ENCODE measurements at places on chromosomes 5 and 9. TPM values are rescaled to one million over a fixed set of nuclear protein-coding genes. Genes with fewer than 3 reads are reported as not detected.
A peak's percentile ranks its signal among the peaks of the same experiment; 100 is the strongest.

The SLC4A9 gene
- total RNA-seq, result not detected

GRCh38 chr5:32501071-32502002 is 56.8 kb upstream of the ZFR start:
- DNase-seq, result no peak
- no peak overlapping the region for H3K4me3 ChIP-seq
- H3K27me3 ChIP-seq, result 0 out of 2 replicates have a peak, but pooled peaks cover 1% of the 10 kb centered on the region
- peaks cover 63% of the 10 kb centered on the region for H3K4me1 ChIP-seq

The PLCXD3 gene
- total RNA-seq, result not detected

The IL13 gene
- not detected for total RNA-seq

The UGCG gene
- 9.7 TPM for total RNA-seq

The NR5A1 gene
- 38.8 TPM for total RNA-seq

The TAL2 gene
- total RNA-seq, result not detected

The IRX2 gene
- total RNA-seq, result not detected

The RNF183 gene
- total RNA-seq, result 0.13 TPM

- H3K36me3 ChIP-seq, result no peaks in the 10 kb centered on the region
- no peak for DNase-seq
Observed at GRCh38 chr9:98644011-98644410, 64.7 kb downstream of the GABBR2 start.

DNA sequence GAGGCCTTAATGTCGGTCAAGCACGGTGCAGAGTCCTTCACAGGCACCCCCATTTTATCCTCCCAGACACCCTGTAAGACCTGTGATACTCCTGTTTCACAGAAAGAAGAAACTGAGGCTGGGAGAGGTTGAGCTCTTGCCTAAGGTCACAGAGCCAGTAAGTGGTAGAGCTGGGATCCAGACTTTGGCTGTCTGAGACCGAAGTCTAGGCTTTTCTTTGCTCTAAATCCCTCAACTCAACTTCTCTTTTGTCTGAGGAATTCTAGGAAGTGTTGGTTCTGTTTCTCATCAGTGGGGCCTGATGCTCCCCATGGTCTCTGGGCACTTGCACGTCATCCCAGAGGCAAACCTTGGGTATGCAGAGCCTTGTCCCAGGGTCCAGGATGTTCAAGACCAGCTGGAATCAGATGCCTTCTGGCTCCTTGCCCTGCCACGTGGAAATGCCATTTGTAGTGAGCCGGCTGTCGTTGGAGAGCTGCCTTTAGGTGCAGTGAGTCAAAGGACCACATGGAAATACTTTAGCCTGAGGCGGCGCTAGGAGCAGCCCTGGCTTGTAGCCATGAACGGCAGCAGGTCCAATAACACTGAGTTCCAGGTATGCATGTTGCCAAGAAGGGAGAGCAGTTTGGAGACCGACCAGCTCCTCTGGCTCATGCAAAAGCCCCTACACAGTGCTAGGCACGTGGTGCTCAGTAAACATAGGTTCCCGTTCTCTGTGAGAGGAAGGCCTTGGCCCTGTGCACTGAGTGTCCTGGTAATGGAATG is 9.2 kb downstream of the DCANP1 start:
- peak; percentile 34 for DNase-seq
- peaks cover 3% of the 10 kb centered on the region for H3K27me3 ChIP-seq
- H3K36me3 ChIP-seq, result no peaks in the 10 kb centered on the region
- H3K4me1 ChIP-seq, result peaks cover 51% of the 10 kb centered on the region

- H3K4me3 ChIP-seq, result no peak overlapping the region
- no peaks in the 10 kb centered on the region for H3K4me1 ChIP-seq
- H3K27me3 ChIP-seq, result no peaks in the 10 kb centered on the region
- no peak for DNase-seq
- H3K27ac ChIP-seq, result no peak overlapping the region
Observed at GRCh38 chr9:74528207-74528606, 31.1 kb downstream of the RORB start.

DNA sequence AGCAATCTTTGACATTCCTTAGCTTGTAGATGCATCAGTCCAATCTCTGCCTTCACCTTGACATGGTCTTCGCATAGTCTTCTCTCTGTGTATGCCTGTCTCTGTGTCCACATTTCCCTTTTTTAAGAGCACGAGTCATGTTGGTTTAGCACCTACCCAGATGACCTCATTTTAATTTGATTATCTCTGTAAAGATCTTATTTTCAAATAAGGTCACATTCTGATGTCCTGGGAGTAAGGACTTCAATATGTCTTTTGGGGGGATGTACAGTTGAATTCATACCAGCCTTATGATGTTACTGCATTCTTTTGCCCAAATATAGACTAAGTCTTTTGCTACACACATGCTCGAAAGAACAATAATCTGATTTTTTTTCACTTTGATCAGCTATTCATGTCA is 6.9 kb downstream of the KCTD16 start:
- DNase-seq, result no peak
- H3K4me3 ChIP-seq, result no peak overlapping the region
- H3K27ac ChIP-seq, result no peak overlapping the region
- H3K4me1 ChIP-seq, result no peaks in the 10 kb centered on the region

DNA sequence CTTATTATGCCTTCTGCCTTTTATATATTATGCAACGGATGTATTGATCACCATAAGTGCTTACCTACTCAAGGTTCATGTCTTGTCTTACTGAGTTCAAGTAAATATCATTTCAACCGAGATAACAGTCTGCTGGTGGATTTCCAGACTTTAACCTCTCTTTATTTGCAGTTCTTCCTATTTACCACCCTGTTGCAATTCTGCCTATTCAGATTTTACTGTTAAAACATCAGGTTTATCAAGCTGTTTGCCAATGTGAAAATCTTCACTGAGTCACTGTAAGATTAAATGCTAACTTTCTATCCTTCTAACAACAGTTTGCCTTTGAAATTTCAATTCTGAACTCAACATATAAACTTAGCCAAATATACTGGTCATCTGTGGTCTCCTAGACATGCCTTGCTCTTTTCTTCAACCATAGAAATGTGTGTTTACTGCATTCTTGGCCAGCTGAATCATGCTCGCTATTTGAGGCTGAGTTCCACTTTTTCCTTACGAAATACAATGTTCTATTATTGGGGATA is 471.7 kb upstream of the RORB start:
- peak overlapping the region; percentile 84 for H3K27ac ChIP-seq
- peaks cover 41% of the 10 kb centered on the region for H3K4me1 ChIP-seq
- DNase-seq, result peak; percentile 96
- no peaks in the 10 kb centered on the region for H3K27me3 ChIP-seq

DNA sequence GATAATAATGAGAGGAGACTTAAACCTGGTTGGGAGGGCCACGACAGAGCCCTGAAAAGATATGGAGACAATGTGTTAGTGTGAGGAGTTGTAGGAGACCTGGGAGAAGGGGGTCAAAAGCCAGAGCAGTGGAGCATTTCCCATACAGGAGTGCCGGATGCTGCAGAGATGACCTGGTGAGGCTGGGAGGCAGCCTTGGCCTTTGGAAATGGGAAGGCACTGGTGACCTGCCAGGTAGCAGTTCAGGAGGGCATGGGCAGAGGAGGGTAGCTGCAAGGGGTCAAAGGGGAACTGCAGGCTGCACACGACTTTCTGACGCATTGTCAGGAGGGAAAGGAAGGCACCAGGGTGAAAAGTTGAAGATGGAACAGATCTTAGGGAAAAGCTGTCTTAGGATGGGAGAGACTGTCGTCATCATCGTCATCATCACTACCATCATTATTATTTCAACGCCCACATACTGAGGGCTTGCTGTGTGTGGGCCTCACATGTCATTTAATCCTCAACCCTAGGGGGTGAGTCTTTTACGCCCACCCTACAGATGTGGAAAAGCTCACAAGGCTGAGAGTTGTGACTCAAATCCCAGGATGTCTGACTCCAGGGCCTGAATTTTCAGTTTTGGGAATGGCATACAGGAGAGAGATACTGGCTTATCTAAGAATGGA is 13.3 kb downstream of the ARAP3 start:
- H3K27ac ChIP-seq, result no peak overlapping the region
- H3K4me1 ChIP-seq, result 0 out of 2 replicates have a peak, but pooled peaks cover 4% of the 10 kb centered on the region
- no peaks in the 10 kb centered on the region for H3K36me3 ChIP-seq
- peaks cover 2% of the 10 kb centered on the region for H3K27me3 ChIP-seq
- no peak for DNase-seq
- H3K4me3 ChIP-seq, result no peak overlapping the region

GRCh38 chr9:97271292-97271691 is 36.2 kb upstream of the CCDC180 start:
- no peaks in the 10 kb centered on the region for H3K4me1 ChIP-seq
- no peaks in the 10 kb centered on the region for H3K27me3 ChIP-seq
- no peak for DNase-seq
- H3K4me3 ChIP-seq, result no peak overlapping the region

- peaks cover under 1% of the 10 kb centered on the region for H3K36me3 ChIP-seq
- H3K4me3 ChIP-seq, result no peak overlapping the region
- DNase-seq, result no peak
- H3K4me1 ChIP-seq, result peaks cover 69% of the 10 kb centered on the region
- peak overlapping the region; percentile 58 for H3K27ac ChIP-seq
Observed at GRCh38 chr9:137462396-137462985, 3.4 kb upstream of the NSMF start.

DNA sequence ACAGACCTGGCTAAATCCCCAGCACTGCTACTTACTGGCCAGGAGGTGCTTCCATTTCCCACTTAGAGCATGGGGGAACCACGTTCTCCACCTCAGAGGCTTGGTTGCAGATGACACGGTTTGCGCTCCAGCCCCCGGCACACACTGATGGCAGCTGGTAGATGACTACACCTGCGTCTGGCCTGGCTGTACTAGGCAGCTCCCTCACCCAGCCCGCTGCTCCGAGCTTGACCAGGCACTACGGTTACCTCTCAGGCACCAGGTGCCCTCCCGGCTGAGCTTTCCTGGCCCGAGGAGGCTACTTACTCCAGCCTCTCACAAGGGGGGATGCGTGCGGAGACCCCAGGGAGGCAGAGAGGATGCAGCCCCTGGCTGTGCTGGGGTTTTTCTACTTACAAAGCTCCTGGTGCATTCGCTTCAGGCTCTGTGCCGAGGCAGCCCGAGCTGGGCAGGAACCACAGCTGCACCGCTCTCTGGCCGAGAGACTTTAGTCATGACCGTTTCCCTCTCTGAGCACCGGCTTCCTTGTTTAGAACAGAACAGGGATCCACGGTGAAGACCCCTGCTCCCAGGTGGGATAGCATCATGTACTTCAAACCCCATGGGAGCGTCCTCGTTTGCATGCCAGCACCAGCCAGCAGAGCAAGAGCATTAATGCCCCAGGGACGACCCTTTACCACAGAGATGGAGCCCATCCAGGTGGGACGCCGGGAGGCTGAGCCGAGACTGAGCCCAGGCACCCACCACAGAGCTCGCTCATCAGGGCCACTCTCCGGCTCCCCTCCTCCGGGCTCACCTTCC is 7.6 kb upstream of the GBGT1 start:
- no peaks in the 10 kb centered on the region for H3K4me1 ChIP-seq
- H3K4me3 ChIP-seq, result no peak overlapping the region
- no peak for DNase-seq
- H3K36me3 ChIP-seq, result no peaks in the 10 kb centered on the region

The DND1 gene
- 0.17 TPM for total RNA-seq

DNA sequence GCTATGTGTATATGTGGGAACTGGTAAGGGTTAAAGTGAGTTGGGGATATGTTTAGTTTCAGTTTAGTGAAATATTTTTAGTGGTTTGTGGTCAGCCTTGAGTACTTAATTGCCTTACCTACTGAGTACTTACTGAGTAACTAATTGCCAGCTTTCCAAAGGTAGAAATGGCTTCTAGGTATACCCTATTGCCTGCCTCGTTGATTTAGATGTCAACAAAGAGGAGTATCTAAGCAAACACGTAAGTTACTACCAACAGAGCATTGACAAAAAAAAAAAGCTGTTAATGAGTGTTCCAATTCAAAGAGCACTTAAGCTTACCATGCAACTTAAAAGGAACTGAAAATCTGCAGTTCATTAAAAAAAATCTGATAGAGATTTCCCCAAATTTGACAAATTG is 8.8 kb downstream of the ATP10B start:
- H3K36me3 ChIP-seq, result no peaks in the 10 kb centered on the region
- no peaks in the 10 kb centered on the region for H3K4me1 ChIP-seq
- no peak for DNase-seq
- H3K27ac ChIP-seq, result no peak overlapping the region
- H3K27me3 ChIP-seq, result no peaks in the 10 kb centered on the region

DNA sequence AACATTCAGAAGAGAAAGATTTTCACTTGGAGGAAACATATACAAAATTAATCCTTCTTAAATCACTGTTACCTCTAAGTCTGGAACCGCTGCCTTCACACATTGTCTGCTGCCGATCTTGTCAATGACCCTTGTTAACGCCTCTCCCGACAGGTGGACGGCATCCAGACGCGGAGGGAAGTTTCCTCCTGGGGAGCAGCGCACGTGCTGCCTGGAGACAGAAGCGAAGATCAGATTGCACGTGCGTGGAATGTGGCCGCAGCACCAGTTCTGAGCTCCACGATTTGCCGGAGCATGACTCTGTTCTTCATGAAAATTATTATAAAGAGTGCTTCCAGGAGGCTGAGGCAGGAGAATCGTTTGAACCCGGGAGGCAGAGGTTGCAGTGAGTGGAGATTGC is 183.6 kb upstream of the IRX4 start:
- peaks cover 4% of the 10 kb centered on the region for H3K27me3 ChIP-seq
- H3K27ac ChIP-seq, result no peak overlapping the region
- no peaks in the 10 kb centered on the region for H3K36me3 ChIP-seq

- H3K27me3 ChIP-seq, result no peaks in the 10 kb centered on the region
- H3K27ac ChIP-seq, result no peak overlapping the region
- no peaks in the 10 kb centered on the region for H3K36me3 ChIP-seq
- no peaks in the 10 kb centered on the region for H3K4me1 ChIP-seq
- peak; percentile 20 for DNase-seq
Observed at GRCh38 chr5:108481355-108481931, 99.5 kb upstream of the FBXL17 start.

GRCh38 chr9:81829195-81829882 is 98.9 kb upstream of the SPATA31D4 start:
- H3K36me3 ChIP-seq, result no peaks in the 10 kb centered on the region
- H3K4me1 ChIP-seq, result peaks cover 20% of the 10 kb centered on the region
- no peak for DNase-seq
- no peaks in the 10 kb centered on the region for H3K27me3 ChIP-seq
- no peak overlapping the region for H3K27ac ChIP-seq

- peaks cover 14% of the 10 kb centered on the region for H3K36me3 ChIP-seq
- peak; percentile 93 for DNase-seq
- peak overlapping the region; percentile 97 for H3K4me3 ChIP-seq
- H3K4me1 ChIP-seq, result peaks cover 71% of the 10 kb centered on the region
- H3K27ac ChIP-seq, result peak overlapping the region; percentile 90
Observed at GRCh38 chr9:133990366-133991213, 1.5 kb downstream of the VAV2 start.

- H3K4me1 ChIP-seq, result no peaks in the 10 kb centered on the region
- no peak for DNase-seq
- H3K27ac ChIP-seq, result no peak overlapping the region
- H3K36me3 ChIP-seq, result no peaks in the 10 kb centered on the region
Observed at GRCh38 chr9:86809151-86809550, 138.2 kb downstream of the GAS1 start.

The GABRA1 gene
- total RNA-seq, result not detected

The KLHL9 gene
- total RNA-seq, result 32.7 TPM

- H3K27me3 ChIP-seq, result no peaks in the 10 kb centered on the region
- no peak for DNase-seq
Observed at GRCh38 chr5:143471666-143472464, 68.4 kb upstream of the NR3C1 start.

DNA sequence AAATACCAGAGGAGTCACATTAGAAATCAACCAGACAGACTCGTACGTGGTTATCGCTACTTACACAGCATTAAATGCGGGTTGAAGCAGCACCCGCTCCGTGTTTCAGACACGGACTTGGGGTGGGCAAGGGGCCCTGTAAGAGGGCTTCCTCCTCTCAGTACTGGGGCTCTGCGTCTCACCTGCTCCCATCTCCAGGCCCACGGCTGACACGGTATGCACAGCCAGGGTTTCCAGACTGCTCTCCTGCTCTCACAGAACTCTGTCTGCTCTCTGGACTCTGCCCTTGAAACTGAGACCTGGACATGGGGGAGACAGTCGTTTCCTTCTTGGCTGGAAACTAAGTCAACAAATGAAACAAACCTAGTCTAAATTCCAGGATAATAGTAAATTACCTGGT is 24.7 kb upstream of the RASGEF1C start:
- peak overlapping the region; percentile 19 for H3K4me3 ChIP-seq
- peak; percentile 41 for DNase-seq
- peaks cover 10% of the 10 kb centered on the region for H3K36me3 ChIP-seq

Measured in HepG2 (cell line).